ENCODE measurements at places on chromosomes 2 and 18.
A peak's percentile ranks its signal among the peaks of the same experiment; 100 is the strongest.

GRCh38 chr18:5662586-5663090 lies 118.8 kb upstream of the EPB41L3 start:
- no peak for DNase-seq

GRCh38 chr18:31162825-31163435 lies at the start of gene DSC1:
Gene DSC1, minus strand, starts transcription at chr18:31162856. Its CDS starts 262 bp downstream, at chr18:31162594.
- no peak for DNase-seq

DNA sequence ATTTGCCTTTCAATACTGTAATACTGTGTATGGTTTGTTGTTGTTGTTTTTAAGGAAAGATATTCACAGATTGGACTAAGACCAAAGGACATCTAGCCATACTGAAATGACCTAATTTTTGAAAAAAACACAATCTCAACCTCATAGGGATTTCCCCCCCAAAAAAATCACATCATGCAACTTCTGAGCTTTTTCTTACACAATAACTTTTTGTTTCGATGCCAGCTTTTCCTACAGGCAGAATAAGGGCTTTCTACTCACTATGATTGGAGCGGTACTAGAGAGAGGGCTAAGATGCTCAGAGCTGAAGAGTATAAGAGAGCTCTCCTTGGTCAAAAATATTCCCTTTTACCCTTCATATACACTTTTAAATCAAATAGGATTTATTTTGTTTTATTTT lies 32.4 kb upstream of the SLC3A1 start:
- no peak for DNase-seq

- DNase-seq, result no peak
Measured at GRCh38 chr2:53252115-53252514, 515.5 kb upstream of the CHAC2 start.

GRCh38 chr18:48649231-48649630 lies 110.4 kb downstream of the CTIF start:
- no peak for DNase-seq

DNA sequence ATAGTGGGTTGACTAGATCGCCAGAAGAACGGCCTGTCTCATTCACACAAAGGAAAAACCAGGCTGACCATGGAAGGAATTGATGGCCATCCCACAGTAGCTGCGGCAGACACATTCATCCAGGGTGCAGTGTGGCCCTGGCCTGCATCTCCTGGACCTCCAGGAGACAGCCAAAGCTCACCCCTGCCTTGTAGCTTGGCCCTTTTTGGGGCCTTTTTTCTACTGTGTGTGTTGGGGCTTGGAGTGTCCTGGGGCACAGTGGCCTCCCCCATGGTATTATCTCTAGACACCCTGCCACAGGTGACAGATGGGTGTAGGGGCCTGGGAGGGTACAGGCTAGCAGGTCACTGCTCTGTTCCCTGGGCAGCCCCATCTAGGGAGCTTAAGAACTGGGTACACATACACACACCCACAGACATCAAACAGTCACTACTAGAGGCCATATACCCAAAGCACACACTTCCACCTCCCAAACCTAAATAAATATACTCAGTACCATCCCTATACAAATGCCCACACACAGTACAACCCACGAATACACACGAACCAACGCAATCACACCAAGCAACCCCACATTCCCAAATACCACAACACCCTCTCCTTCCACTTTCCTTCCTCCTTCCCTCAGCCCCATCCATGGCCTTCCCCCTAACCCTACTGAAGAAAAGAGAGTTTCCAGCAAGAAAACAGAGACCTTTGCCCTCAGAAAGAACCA lies 8.6 kb downstream of the EN1 start:
- DNase-seq, result no peak

DNA sequence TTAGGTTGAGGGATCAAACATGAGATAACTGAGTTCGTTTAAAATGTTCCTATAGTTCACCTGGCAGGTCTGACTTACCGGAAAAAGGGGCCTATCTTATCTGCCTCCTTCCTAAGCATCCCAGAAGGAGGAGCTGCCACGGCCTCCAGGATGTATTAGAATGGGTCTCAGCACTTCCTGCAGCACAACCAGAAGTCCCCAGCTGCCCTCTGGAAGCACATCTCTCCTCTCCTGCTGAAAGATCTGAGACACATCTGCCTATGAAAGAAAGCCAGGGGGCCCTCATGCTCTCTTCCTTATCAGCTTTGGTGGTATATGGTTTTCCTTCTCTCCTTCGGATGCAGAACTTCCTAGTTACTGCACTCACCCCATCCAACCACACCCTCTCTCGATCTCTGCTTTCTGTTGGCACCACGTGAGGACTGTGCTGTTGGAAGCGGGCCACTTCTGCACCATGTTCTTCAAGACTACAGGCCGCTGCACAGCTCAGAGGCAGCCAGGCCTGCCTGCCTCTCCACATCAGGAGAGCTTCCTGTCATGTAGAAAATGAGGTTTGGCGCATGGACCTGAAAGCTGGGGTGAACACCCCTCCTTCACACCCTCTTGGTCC lies 6.5 kb downstream of the IGFBP5 start:
- DNase-seq, result no peak

DNA sequence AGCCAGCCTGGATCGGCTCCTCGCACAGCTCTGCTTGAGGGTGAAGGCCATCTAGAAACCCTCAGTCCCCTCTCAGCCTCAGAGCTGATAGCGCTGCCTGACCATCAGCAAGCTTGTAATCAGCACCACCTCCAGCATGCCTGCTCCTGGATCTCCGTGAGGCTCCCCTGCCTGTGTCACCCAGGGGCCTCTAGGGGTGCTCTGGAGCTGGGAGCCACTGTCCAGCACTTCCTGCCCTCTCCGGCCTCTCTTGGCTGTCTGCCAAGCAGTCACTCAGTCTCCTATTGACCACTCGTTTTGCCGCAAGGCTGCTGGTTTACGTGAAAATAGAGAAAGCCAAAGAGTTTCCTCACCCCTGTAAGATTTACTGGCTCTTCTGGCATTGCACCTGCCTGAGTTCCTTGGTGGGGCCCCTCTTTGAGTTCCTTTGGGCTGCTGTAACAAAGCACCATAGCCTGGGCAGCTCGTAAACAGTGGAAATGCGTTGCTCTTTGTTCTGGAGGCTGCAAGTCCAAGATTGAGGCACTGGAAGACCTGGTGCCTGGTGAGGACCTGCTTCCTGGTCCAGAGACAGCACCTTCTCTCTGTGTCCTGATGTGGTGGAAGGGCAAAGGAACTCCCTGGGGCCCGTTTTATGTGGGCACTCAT lies 17.9 kb downstream of the CAPN10 start:
- DNase-seq, result no peak

DNA sequence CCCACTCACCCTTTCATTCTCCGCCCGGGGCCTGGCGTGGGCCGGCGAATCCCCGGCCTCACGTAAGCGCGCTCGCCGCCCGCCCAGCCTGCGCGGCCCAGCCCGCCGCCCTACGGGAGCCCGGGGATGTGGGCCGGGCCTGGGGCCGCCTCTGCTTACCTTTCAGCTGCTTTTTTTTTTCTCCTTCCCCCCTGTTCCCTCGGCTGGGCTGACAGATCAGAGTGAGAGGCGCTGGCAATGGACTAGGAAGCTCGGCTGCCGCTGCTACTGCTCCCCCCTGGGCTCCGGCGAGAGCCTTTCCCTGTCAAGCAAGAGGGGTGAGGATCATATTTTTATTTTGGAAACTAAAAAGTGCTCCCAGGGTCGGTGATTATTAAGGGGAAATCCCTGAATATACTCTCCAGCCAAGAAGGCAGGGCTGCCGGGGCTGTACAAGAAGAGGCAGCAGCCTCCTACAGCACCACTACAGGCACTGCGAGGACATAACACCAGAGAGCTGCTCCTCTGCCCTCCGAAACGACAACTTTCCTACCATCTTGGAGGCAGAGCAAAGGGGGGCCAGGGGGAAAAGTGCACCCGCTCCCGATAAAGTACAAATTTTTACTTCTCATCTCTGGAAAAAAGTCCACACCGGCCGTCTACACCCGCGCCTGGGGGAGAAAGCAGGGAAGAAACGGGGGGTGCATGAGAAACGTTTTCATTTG lies at the start of gene INO80D:
Gene INO80D, minus strand, starts transcription at position 433 of the 704 bp plus-strand sequence. CDS start 23,158 bp downstream, outside the sequence.
- peak; percentile 81 for DNase-seq

DNA sequence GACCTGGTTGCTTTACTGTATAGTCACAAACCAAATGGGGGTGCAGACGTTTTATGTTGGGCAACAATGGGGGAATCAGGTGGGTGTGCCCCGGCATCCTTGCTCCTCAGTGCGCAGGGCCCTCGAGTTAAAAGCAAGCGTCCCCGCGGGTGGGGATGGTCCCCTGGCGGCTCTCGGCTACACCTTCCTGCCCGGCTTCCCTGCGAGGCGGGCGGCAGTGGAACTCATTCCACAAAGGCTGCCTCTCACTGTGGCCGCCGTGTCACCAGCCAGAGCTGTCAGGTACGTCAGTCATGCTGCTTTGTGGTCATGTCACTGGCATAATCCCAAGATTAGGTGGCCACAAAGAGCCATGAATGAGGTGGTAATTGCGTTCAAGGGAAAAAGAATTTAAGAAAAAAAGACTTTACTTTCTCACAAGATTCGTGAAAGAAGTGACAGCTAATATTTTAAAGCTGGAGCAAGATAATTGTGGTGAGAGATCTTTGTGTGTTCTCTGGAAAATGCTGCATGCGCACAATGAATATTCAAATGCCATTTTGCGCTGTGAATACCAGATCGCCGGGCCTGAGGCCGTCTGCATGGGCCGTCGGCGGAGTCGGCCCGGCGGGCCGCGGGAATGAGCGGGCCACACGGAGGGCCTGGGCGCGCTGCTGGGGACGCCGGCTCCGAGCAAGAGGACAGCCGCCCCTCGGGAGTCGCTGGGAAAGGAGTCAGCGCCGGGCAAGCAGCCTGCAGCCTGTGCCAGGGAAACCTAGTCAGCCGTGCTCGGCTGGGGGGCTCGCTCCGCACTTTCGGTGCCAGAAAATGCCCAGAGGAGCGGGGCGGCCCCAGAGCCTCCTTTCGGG lies 82.3 kb upstream of the LDLRAD4 start:
- peak; percentile 77 for DNase-seq

DNA sequence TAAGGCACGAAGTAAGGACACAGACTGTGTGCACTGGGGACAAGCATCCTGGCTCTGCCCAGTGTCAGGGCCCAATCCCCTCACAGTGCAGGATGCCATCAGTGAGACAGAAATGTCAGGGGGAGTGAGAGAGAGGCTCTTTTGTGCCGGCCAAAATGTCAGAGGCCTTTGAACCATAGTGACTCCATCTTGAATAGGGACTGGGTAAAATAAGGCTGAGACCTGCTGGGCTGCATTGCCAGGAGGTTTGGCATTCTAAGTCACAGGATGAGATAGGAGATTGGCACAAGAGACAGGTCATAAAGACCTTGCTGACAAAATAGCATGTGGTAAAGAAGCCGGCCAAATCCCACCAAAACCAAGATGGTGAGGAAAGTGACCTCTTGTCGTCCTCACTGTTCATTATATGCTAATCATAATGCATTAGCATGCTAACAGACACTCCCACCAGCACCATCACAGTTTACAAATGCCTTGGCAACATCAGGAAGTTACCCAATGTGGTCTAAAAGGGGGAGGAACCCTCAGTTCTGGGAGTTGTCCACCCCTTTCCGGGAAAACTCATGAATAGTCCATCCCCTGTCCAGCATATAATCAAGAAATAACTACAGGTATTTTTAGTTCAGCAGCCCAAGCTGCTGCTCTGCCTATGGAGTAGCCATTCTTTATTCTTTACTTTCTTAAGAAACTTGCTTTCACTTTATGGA lies 337.4 kb downstream of the LPIN1 start:
- DNase-seq, result no peak

- no peak for DNase-seq
Measured at GRCh38 chr2:37224063-37224462, 7.3 kb downstream of the CEBPZ start.

DNA sequence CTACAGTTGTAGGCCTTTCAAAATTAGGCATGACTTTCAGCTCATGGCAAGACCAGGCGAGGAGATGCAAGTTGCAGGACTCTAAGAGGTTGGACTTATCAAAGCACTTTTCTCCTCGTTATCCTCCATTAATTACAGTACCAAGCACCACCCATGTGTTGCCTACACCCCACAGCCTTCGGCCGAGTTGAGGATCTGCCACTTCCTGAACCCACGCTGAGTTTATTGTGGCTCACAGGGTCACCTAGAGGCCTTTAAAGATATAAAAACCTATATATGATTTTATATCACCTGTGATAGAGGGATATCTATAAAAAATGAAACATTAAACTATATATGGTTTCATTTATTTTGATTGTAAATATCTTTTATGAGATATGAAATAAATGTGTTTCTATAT lies 2.6 kb downstream of the UGT1A10 start:
- DNase-seq, result no peak

GRCh38 chr2:1440581-1440980 lies 27.3 kb downstream of the TPO start:
- no peak for DNase-seq

- DNase-seq, result no peak
Measured at GRCh38 chr2:9941996-9942390, 9.5 kb upstream of the GRHL1 start.

DNA sequence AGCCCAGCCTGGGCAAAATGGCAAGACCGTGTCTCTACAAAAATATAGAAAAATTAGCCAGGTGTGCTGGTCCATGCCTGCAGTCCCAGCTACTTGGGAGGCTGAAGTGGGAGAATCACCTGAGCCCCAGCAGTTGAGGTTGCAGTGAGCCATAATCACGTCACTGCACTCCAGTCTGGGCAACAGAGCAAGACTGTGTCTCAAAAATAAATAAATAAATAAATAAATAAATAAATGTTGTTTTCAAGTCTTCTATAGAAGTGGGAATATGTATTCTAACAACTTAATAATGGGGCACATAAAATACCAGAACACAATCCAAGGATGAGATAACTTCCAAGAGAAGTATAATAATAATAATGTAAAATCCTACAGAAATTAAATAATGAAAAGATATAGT lies 23.9 kb downstream of the ATAD2B start:
- no peak for DNase-seq

DNA sequence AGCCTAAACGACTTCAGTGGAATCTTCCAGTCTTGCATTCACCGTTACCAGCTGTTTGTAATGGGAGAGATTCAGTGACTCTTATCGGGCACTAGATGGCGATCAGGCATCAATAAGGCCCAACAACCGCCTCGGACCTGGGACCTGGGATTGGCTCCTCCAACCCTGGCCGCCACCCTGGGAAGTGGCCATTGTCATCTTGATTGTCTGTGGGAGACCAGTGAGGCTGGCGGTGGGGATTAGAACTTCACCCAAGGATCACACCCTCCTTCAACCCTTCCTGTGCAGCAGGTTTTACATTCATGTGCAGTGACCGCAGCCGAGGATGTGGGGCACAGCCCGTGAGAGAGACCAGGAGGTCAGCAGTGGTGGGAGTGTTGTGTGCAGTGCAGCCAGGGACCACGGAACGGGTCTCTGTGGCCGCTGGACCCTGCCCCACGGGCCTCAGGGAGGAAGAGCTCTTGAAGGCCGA lies 85.3 kb downstream of the SPP2 start:
- DNase-seq, result peak; percentile 63

DNA sequence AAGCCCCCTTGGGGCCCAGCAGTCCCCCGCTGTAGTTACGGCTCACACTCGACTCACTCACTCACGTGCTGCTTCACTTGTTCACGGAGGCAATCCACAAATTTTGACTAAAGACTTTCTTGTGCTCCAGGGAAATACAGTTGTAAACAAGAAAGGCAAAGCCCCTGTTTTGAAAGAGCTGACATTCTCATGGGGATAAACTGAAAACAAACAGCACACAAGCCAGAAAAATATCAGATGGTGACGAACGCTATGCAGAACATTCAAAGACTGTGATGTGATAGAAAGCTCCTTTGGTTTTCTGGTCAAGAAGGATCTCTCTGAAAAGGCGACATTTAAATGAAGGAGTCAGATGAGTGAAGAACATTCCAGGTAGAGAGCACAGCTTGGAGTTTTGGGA lies 385.3 kb upstream of the SMIM21 start:
- DNase-seq, result no peak

All from stimulated activated CD8-positive, alpha-beta memory T cell treated with anti-CD3 and anti-CD28 coated beads, Interleukin-4, amount 100 ng/mL, for 48 hours (primary cell).